Activated T-helper 1 cell treated with anti-CD3 and anti-CD28 coated beads, Interleukin-12 subunit alpha, Interleukin-12 subunit beta, Interleukin-2, Interleukin-4 antibody, amounts not matched to agents 30 ng/mL and 10 ng/mL and 1 ng/mL, durations not matched to agents 14 hours and 24 hours and 36 hours (primary cell): ENCODE measurements at places on chromosomes 1 and 21. TPM values are rescaled to one million over a fixed set of nuclear protein-coding genes. Genes with fewer than 3 reads are reported as not detected.

GRCh38 chr1:202160377-202160940, at the start of gene PTPN7:
PTPN7 (minus strand) TSS chr1:202160602; CDS start chr1:202159402, 1,200 bp downstream.
- peaks cover 41% of the 10 kb centered on the region for H3K36me3 ChIP-seq
- H3K27ac ChIP-seq: peak within 1 kb of the TSS; percentile 94
- DNase-seq: peak; percentile 59

- H3K27ac ChIP-seq: no peak overlapping the region
- H3K27me3 ChIP-seq: peaks cover 2% of the 10 kb centered on the region
- H3K36me3 ChIP-seq: no peaks in the 10 kb centered on the region
- H3K4me1 ChIP-seq: no peaks in the 10 kb centered on the region
- H3K4me3 ChIP-seq: no peak overlapping the region
Measured at GRCh38 chr1:119549719-119550132, 42.7 kb downstream of the HSD3B1 start.

ADPRS gene
- total RNA-seq: 32.6 and 33.6 TPM in 2 replicates

DNA sequence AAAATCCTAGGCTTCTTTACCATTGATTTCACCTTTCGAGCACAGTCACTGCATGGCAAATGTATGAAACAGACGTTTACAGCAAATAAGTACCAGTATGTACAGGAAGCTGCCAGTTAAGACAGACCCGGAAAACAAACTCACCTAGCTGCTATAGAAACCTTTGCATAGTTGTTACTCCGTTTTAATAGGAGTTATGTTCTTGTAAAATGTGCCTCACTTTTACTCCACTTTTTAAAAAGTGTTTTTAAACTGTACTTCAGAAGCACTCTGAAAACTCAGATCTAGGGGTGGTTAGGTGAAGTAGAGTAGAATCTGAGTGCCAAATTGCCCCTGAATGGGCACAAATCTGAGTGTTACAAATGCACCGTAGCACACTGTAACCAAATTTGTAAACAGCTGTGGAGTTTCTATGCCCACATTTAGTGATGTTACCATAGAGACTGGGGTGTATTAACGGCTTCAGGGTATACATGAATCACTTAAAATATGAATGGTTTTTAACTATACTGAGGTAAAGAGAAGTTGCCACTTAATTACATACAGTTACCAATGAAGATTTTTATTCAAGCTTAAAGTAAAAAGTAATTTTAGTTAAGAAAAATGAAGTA, 30.7 kb downstream of the CNIH4 start:
- no peak overlapping the region for H3K27ac ChIP-seq
- DNase-seq: no peak
- peaks cover 51% of the 10 kb centered on the region for H3K36me3 ChIP-seq
- H3K27me3 ChIP-seq: no peaks in the 10 kb centered on the region
- H3K4me1 ChIP-seq: peaks cover 39% of the 10 kb centered on the region
- peak overlapping the region; percentile 5 for H3K4me3 ChIP-seq

SPRR2B gene
- total RNA-seq: not detected in 2 replicates

DNA sequence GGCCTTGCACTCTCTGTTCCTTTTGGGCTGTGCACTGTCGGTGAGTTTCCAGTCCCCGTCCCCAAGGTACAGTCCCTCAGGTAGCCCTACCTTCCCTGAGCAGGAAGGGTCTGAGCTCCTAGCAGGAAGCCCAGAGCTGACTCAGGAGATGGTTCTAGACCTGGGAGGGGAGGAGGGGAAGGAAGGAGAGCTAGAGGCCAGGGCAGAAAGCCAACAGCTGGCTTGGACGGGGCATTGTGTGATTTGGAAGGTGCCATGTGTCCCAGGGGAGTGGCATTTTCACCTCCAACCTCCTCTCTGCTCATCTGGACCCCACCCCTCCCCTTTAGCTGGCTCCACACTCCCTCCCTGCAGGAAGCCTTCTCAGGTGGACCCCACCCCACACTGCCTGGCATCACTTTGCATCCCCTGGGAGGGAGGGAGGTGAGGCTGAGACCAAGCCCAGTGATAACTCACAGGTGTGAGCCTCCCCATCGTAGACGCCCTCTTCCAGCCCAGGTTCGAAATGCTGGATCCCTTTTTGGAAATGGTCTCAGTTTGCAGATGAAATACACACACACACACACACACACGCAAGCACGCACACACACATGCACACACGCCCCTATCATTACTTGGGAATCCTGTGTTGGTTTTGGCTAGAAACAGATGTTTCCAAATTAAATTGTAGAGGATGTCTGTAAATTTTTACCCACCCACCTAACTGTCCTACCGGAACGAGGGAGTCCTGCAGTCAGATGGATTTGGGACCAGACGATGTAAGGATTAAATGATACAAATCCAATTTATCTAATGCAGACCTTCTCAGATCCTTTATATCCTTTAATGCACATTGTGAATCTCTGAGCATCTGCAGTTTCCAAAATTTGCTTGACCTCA, 19.7 kb upstream of the IFNLR1 start:
- H3K27ac ChIP-seq: no peak overlapping the region
- peaks cover 8% of the 10 kb centered on the region for H3K4me1 ChIP-seq
- H3K27me3 ChIP-seq: peaks cover 11% of the 10 kb centered on the region
- no peaks in the 10 kb centered on the region for H3K36me3 ChIP-seq
- no peak overlapping the region for H3K4me3 ChIP-seq

DNA sequence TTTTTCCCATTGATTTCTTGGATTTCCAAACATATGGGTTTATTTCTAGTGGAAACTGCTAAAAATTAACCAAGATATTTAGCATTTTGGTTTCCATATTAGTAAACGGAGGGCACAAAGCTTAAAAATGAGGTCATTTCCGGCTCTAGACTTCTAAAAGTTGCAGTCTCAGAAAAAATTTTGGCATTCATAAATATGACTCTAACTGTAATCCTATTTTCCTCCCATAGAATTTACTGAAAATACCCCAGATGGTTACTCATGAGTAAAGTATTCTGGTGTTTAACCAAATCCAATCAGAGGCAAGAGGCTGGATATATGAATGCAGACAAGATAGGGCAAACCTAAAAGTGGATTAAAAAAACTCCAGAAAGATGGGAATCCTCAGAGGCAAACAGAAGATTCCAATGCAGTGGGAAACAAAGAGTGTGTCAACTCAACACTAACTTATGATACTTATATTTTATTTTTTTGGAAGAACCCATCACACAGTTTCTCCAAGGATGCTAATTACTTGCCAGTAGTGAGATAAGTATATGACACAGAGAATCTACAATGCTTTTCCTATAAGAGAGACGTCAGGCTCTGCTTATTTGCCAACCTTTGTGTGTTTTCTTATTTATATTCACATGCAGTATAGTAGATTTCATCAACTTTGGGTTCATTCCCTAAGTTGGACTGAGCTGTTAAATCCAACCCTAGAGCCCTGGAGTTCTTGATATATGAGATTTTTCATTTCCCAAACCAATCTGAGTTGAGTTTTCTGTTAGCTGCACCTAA, 90.1 kb upstream of the BCL10 start:
- H3K4me1 ChIP-seq: no peaks in the 10 kb centered on the region
- peaks cover 12% of the 10 kb centered on the region for H3K27me3 ChIP-seq
- no peak overlapping the region for H3K27ac ChIP-seq
- H3K4me3 ChIP-seq: no peak overlapping the region
- no peaks in the 10 kb centered on the region for H3K36me3 ChIP-seq

DNA sequence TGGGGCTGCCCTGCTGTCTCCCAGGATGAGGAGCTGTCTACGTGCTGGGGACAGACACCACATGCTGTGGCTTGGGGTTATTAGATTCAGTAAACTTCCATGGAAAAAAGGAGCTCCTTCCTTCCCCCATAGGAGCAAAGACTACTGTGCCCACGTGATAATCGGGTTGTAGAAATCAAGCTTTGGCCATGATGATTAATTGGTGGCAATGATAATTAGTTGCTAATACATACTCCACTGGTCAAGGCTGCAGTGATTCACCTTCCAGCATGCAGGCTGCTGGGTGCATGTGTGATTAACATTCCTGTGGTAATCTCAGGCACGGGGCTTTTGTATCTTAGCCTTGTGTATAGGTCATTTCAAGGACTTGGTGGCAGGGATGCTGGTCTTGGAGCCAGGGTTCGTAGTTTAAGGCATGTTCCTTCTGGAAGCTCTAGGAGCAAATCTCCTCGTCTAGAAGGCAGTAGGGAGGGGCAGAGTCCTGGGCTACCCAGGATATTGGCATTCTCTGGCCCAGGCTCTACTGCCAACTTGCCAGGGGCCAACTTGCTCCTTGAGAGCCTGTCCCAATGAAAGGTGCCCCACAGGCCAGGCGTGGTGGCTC, 41.4 kb downstream of the TMCO4 start:
- no peak overlapping the region for H3K4me3 ChIP-seq
- DNase-seq: no peak
- no peaks in the 10 kb centered on the region for H3K4me1 ChIP-seq
- H3K27ac ChIP-seq: no peak overlapping the region
- no peaks in the 10 kb centered on the region for H3K36me3 ChIP-seq

- peaks cover 95% of the 10 kb centered on the region for H3K4me1 ChIP-seq
- DNase-seq: no peak
- no peaks in the 10 kb centered on the region for H3K27me3 ChIP-seq
- peak overlapping the region; percentile 100 for H3K27ac ChIP-seq
Measured at GRCh38 chr1:206582971-206583706, 29.1 kb downstream of the EIF2D start.
